ENCODE measurements at places on chromosomes 5 and 9.

- DNase-seq: no peak
Measured at GRCh38 chr5:134526483-134527155, 1.1 kb downstream of the JADE2 start.

DNA sequence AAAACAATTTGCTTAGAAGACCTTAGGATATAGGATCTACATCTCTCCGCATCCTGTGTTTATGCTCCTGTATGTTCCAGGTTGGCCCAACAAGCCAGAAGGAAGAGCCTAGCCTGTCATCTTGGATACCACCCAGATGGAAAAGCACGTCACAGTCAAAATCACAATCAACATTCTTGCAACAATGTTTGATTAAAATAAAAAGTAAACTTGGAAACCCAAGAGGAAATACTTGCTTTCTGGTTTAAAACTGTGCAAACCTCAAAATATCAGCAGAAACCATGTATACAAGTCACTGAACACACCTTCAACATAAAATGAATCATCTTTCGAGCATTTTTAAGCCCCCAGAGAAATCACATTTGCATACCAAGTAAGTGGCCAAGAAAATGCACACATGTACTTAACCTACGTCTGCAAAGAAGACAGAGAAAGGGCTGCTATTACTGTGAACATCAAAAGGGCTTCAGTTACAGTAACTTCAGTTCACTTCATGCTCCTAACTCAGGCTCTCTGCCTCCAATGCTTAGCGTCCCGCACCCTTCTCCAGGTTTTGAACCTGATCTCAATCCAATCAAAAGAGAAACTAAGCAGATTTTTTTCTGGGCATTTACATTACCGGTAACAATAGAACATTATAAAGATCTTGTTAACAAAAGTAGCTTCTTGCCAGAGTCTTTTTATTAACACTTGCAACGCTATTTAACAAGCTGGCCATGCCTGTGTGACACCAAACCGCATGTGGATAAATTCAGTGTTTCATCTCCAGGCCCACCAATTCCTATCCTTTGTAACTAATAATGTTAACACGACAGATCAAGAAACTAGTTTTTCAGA lies 1.3 kb downstream of the ENC1 start:
- DNase-seq: no peak

DNA sequence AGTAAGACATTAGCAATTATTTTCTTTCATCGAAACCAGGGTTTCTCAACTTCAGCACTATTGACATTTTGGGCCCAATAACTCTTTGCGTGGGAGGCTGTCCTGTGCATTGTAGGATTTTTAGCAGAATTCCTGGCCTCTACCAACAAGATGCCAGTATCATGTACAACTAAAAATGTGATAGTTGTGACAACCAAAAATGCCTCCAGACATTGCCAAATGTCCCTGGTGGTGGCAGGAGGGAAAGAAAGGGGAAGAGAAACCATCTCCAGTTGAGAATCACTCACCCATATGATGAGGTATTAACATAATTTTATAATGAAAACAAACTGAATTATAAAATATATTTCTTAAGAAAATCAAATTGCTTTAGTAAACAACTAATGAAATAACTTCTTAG lies 406.1 kb downstream of the RAB3C start:
- no peak for DNase-seq

- no peak for DNase-seq
Measured at GRCh38 chr5:34622098-34622400, 34.1 kb upstream of the RAI14 start.
